Activated CD4-positive, CD25-positive, alpha-beta regulatory T cell (primary cell): ENCODE measurements at places on chromosomes 7 and 10.

GRCh38 chr10:108789919-108790318 lies 1133.4 kb downstream of the XPNPEP1 start:
- no peak for DNase-seq

DNA sequence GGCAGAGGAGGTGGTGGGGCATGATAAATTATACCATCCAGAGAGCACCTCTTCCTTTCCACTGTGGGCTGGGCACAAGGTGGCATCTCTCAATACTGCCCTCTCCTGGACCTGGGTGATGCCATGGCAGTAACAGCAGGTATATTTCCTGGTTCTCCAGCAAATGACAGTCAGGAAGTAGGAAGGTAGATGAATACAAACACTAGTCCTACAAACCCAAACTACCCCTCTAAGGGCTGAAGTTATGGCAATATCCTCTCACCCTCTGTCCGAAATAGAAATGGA lies 1004.9 kb downstream of the KCNMA1 start:
- no peak for DNase-seq

DNA sequence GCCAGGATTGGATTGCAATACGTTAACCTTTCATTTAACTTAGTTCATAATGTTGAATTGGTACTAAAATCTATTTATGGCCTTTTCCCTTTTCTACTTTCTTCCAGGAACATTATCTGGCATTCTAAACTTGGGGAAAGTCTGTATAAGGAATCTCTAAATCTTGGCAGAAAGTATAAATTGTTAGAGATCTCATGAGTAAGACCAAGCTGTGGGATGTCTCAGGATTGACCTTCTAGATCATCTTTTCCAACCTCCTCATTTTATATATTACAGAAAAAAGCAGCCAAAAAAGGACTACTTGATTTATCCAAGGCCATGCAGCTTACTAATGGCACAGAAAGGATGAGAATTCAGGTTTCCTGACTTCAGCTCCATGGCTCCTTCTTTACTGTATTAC lies 598.3 kb downstream of the INHBA start:
- DNase-seq = no peak

- no peak for DNase-seq
These were observed 826.5 kb downstream of the TNS3 start for GRCh38 chr7:46755120-46756034.

DNA sequence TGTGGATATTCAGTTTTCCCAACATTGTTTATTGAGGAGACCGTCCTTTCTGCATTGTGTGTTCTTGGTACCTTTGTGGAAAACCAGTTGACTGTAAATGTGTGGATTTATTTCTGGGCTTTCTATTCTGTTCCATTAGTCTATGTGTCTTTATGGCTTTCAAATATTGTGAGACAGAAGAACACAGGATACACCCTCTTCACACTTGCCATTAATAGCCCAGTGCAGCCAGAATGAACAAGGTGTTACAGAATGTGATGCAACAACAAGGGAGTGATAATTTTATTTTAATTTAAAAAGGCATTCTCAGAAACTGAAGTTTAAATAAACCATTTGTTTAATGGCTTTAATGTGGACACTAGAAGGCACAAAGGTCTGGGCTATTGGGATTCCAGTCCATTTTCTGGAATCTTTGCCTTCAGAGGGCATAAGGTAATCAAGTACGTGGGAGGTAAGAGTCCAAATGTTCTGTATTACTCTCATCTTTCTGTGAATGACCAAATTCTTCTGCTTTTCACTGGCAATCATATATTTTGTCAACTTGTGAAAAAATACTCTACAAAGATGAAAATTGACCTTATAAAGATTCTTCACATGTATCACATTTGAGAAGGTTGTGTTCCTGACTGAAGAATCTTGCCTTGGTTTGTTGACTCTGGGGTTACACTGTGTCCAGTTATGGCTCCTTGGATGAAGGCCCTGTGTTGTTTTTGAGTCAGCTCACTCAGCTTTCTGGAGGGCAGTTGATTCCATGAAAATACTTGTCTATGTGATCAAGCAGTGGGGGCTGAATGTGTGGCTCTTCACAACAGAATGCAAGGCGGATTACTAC lies 962.7 kb downstream of the LRMDA start:
- DNase-seq = no peak

DNA sequence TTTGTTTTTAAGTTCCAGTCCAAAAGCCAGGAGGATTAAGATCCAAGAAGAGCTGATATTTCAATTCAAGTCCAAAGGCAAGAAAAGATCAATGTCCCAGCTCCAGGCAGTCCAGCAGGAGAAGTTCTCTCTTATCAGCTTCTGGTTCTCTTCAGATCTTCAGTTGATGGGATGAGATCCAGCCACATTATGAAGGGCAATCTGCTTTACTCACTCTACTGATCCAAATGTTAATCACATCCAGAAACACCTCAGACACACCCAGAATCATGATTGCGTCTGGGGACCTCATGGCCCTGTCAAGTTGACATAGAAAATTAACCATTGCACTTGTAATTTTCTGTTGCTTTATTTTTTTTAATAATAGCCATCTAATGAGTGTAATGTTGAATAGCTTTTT lies 178.4 kb downstream of the HERPUD2 start:
- no peak for DNase-seq

DNA sequence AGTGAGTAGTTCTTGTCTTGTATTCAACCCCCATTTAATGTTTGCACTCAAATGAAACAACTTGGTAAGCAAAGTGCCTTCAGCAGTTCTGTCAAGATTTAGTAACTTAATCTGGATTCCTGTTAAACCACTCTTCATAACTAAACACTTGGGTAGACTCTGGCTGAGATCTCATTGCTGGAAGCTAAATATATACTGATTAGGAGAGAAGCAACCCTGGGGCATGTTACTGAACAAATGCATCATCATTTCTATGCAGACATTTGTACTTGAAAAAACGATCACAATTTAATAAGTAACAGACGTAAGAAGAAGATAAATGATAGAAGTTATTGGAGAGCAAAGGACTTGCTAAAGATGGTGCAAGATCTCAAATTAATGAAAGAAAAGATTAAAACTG lies 308.4 kb upstream of the POM121L12 start:
- DNase-seq = no peak

DNA sequence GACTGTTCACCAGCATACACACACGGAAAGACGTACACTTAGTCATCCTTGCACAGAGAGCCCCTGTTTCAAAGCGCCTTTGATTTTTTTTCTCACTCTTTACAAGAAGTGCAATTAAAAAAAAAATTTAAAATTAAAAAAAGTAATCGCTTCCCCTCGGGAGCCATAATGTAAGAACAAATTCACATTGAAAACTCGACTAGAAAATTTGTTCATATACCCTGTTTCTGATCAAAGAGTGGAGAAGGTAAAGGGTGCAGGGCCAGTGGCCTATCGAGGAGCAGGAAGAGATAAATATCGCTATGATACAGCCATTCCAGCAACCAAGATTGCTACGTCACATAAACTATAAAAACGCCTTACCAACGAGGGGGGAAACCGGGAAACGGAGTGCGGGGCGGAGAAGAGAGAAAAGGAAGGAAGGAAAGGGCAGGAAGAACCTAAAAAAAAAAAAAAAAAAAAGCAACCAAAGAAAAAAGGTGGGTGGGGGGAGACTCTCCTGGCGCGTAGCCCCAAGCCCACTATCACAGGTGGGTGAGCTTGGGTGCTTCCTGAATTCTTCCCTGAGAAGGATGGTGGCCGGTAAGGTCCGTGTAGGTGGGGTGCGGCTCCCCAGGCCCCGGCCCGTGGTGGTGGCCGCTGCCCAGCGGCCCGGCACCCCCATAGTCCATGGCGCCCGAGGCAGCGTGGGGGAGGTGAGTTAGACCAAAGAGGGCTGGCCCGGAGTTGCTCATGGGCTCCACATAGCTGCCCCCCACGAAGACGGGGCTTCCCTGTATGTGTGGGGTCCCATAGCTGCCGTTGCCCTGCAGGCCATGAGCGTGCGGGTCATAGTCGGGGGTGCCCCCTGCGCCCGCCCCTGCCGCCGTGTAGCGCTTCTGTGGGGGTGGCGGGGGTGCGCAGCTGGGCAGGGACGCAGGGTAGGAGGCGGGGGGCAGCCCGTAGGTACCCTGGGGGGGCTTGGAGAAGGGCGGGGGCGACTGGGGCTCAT lies 5.2 kb upstream of the HOXA2 start:
- no peak for DNase-seq

- DNase-seq = no peak
These were observed 152.7 kb upstream of the NRP1 start for GRCh38 chr10:33487014-33487776.

GRCh38 chr7:45001826-45002225 lies 1.8 kb downstream of the CCM2 start:
- no peak for DNase-seq

DNA sequence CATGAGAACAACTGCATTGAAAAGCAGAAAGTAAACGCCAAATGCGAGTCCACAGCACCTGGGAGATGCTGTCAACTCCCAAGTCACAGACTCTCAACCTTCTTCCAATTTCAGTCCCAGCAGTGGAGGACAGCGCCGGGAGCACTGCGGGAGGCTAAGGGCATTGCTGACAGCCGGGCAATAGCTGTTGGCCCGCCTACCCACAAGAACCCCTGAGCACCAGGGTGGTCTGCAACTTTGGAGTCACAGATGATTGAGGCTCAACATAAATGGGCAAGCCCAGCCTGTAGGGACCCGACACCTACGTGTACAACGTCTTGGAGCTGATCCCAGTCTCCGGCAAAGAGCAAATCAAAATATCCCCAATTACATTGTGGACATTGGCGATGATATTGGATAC lies 262.9 kb downstream of the TCERG1L start:
- DNase-seq = no peak

- no peak for DNase-seq
These were observed 216.9 kb downstream of the C7orf25 start for GRCh38 chr7:42694894-42695507.

- DNase-seq = no peak
These were observed 130.0 kb downstream of the PLXNA4 start for GRCh38 chr7:132446260-132446659.

- DNase-seq = peak; percentile 8
These were observed 12.6 kb downstream of the KLLN start for GRCh38 chr10:87850742-87851205.

- no peak for DNase-seq
These were observed 98.5 kb downstream of the IDE start for GRCh38 chr10:92475357-92475868.

GRCh38 chr7:27921081-27921836 lies 181.3 kb downstream of the TAX1BP1 start:
- DNase-seq = no peak

DNA sequence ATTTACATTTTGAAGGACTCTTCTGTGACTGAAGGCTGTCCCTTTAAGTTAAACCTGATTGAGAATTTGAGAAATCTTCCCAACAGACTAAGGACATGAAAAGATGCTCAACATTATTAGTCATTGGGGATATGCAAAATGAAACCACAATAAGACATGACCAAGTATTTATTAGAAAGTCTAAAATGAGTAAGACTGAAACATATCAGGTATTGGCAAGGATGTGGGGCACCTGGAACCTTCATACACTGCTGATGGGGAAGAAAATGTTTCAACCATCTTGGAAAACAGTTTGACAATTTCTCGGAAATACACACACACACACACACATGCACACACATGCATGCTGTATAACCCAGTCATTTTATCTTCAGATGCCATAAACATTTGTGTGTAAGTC lies 132.1 kb upstream of the CDK6 start:
- no peak for DNase-seq

DNA sequence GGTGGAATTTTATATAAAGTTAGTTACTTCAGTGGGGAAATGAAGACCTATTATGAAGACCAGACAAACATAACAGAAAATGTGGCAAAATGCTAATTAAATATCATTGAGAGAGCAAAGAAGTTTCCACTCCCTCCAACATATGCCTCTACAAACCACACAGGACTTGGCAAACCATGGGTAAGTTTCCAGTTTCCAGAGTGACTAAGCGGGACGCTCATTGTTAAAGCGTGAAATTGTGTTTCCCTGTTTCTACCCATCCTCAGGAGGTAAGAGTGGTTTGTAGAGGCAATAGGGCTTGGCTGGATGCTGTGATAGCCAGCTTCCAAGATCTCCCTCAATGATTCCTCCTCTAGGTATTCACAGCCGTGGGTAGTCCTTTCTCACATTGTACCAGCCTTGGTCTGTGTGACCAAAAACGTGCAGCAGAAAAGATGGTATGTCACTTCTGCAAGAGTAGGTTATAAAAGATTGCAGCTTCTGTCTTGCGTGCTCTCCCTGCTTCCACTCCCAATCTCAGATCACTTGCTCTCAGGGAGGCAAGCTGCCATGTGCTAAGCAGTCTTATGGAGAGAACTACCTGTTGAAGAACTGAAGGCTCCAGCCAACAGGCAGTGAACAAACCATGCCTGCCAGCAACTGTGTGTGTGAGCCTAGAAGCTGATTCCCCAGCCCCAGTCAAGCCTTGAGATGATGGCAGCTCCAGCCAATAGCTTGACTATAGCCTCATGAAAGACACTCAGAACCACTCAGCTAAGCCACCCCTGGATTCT lies 35.7 kb downstream of the CBX3 start:
- no peak for DNase-seq

GRCh38 chr7:93359520-93360198 lies 127.5 kb downstream of the VPS50 start:
- no peak for DNase-seq

DNA sequence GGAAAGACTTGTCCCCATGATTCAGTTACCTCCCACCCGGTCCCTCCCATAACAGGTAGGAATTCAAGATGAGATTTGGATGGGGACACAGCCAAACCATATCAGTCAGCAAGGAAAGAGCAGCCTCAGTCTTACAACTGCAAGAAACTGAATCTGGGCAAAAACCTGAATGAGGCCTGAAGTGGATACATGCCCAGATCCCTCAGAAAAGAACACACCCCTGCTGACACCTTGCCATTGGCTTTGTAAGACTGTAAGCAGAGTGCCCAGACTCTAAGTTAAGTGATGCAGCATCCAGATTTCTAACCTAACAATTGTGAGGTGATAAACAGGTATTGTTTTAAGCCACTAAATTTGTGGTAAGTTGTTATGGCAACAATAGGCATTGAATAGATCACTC lies 670.8 kb downstream of the SORCS1 start:
- no peak for DNase-seq

DNA sequence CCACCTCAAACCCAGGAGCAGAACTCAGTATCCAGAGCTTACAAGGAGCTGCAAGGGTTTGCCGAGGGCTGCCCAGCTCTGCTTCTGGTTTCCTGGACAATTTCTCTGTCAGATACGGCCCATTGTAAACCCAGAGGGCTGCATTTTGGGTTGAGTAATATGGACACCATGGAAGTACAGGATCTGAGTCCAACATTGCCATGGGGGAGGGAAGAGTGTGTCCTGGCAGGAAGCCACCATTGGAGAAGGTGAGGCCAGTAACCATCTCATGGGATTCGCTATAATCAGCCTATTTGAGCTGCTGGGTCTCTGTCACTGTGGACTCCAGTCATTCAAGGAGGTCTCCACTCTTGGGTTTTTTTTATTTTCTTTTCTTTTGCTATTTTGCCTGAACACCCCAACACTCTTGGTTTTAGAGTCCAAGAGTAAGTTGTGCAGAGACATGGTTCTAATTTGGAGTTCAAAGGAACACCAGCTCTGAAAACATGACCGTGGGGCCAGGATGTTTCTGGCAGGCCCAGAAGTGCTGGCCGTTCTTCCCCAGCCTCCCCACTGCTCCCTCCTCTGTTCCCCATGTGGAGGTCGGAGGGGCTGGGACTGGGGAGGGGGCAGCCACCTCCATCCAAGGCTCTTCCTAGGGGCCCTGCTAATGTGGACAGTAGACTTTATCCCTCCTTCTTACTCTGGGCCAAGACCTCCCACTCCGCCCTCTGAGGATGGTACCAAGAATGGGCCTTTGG lies 46.2 kb downstream of the CHST3 start:
- DNase-seq = no peak
